ENCODE measurements at places on chromosomes 6 and 20.

DNA sequence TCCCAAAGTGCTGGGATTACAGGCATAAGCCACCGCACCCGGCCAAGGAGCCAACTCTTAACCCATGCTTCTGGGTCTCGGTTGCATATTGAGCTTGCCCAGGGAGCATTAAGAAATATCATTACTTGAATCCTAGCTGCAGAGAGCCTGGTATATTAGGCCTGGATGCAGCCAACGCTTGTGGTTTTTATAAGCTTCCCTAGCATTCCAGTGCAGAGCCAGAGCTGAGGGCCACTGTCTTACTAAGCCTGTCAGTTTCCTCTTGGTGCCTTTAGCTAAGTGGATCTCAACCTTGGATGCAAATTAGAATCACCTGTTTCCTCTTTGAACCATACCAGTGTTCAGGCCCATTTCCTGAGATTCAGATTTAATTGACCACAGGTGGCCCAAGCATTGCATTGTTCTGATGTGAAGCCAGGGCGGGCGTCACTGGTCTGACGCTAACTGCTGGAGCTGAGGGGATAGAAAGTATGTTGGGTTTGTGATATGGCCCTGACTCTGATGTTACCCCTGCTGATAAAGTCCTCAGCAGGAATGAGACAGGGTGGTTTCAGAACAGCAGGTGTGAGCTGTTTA, 76.3 kb downstream of the BTBD3 start:
- no peak for DNase-seq

DNA sequence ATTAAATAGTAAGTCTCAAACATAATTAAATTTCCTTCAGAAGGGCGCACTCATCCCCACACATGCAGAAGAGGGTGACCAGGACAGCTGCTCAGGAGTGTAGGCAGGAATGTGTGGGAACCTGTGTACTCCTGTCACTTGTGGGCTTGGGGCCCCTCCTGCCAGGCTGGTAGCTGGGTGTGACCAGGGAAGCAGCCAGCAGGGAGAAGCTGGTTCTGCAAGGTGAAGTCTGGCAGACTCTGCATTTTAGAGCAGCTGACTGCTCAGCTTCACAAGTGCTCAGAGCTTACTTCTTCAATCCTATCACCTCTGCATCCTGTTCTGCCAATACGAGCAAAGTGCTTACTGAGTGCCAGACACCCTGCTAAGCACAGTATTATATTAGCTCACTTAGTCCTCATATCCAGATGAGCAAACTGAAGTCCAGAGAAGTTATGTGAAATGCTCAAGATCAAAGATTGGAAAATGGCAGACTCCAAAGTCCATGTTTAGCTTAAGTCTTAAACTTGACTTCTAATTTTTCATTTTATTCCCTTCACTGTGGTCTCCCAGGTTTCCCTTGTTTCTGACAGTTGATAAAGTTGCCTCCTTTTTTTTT, 27.9 kb downstream of the ELMO2 start:
- DNase-seq, result no peak

DNA sequence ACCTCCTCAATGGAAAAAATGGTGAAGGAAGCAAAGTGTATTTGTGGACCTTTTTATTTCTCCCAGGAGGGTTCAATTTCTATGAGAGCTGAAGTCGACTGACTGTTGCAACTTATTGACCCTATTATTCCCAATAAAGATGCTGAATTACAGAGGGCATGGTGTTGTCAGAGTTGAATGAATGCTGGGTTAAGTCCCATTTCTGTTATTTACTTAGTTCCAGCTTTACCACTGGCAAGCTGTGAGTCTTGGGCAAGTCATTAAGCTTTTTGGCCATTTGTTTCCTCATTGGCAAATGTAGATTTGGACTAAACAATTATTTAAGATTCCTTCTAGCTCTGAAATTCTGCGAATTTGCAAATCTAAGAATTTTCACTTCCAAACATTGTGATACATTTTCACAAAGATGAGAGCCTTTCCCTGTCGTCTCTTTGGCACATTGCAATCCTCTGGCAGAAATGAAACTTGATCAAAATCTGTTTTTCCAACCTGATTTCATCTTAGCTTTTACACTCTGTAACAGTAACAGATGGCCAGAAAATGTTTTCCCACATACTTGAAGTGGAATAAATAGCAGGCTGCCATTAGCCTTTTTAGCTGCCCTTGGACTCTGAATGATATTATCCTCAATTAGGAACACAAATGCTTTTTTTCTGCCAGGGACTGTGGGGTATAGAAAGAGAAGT, 21.3 kb downstream of the BLTP3A start:
- DNase-seq, result no peak

GRCh38 chr6:138593124-138593877, 94.0 kb upstream of the NHSL1 start:
- DNase-seq, result peak; percentile 54

GRCh38 chr20:61720348-61720696, 345.4 kb downstream of the TAF4 start:
- DNase-seq, result no peak

DNA sequence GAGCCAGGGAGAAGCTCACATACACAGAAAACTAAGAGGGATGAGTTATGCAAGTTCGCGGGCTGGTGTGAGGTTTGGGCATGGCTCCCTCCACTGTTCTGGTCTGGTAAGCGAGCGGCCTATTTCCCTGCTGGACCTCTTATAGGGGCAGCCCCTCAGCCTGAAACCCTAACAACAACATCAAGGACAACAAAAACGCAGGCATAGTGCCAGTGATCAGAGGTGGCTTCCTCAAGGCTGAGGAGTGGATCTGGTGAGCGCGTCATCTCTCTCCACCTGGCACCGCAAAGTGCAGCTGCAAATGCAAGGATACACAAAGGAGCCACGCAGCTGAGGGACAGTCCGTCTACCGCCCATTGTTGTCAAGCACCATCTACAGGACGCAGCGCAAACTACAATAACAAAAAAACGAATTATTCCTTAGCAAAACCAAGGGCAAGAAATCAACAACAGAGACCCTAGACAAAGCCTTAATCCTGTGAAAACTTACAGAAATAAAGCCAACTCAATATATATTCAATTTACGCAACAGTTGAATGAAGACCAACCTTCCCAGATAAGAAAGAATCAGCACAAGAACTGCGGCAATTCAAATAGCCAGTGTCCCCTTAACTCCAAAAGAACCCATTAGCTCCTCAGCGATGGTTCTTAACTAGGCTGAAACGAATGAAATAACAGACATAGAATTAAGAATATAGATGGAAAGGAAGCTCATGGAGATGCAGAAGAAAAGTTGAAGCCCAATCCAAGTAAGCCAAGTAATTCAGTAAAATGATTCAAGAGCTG, 9.2 kb upstream of the DEFB110 start:
- DNase-seq, result no peak

DNA sequence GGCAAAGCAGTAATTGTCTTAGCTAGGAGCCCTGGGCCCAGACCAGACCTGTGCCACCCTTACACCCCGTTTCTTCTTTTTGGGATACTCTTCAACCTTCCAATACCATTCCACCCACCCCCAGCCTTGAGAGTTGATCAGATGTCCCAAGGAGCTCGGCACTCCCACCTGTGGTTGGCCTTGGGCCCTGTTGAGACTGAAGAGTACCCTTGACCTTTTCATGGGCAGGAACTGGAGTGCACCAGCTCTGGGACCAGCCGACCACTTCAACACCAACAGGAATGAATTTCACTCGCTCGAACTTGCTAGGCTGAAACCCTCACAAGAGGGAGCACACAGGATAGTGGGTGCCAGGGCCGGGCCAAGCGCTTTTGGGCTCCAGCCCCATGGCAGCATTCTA, 273.6 kb downstream of the PHACTR1 start:
- DNase-seq, result no peak

DNA sequence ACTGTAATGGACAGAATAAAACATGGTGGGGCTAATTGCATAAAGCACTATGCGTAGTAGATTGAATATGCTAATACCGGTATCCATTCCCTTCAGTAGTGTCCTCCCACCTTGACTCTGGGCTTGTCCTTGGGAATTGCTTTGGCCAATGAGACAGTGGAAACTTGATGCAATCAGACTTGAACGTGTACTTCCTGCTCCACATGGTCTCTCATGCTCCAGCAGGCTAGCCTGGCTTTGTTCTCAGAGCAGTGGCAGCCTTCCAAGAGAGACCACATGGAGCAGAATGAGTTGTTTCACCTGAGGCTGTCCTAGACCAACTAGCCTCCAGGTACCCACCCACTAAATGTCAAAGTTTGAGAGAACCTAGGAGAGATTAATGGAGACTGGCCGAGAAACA, 37.0 kb upstream of the BTBD3 start:
- no peak for DNase-seq

GRCh38 chr6:4804095-4804494, 27.9 kb downstream of the CDYL start:
- DNase-seq, result no peak

- DNase-seq, result no peak
Observed at GRCh38 chr20:58344741-58345140, 35.2 kb downstream of the RAB22A start.

DNA sequence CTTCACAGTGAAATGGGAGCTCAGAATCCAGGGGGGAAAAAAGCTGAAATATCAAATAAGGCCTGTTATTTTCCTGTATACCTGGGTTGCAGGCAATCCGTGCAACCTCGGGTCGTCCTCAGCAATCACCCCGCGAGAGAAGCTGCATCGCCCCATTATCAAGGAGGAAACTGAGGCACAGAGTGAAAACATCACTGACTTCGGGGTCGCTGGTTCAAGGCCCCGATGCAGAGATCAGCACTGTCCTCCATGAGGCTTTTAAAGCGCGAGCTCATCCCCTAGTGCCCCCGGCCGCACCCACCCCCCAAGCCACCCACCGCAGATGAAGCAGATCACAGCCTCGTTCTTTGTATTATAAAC, 203.9 kb downstream of the PREX1 start:
- DNase-seq, result no peak

- no peak for DNase-seq
Observed at GRCh38 chr6:133551436-133551835, 310.3 kb downstream of the EYA4 start.

DNA sequence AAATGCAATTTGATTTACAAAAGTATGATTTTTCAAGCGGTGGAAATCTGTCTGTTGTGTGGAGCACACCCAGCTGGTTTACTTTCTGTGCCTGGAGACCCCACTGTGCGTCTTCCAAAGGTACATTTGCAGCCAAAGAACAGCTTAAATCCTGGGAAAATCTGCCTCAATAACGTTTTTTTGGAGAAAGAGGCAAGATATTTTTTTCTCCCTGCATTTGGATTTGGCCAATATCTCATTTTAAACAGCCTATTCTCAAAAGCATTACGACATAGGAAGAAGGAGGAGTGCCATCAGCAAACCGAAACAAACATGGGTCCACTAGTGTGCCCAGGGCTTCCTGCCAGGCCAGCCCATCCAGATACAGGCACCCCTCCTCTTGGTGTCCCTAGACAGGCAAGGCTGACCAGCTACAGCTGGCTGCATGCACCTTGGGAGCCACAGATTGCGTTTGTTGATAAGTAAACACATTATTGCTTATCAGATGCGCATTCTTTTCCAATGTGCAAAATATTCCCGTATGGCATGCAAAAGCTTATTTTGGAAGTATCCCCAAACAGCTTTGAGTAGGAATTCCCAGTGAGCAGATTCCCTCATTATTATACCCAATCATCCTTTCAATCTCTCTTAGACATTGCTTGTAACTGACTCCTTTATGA, 184.5 kb upstream of the MARCKS start:
- DNase-seq, result no peak
